ENCODE measurements at places on chromosomes 12 and 14.

DNA sequence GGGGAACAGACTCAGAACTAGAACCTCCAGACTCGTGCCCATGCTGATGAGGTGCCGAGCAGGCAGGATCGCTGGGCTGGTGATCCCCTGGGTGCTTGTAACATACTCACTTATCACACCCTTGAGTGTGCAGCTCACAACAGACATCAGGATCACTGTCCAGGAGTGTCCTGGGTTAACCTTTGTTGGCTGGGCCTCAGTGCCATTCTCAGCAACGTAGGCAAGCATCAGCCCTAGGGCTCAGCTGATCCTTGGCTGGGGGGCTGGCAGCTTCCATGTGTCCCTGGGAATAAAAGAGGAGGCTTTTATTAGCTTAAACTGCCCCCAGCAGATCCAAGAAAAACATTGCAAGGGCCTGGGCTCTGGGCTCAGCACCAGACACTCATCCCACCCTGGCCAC lies 1.6 kb downstream of the TMEM229B start:
- DNase-seq, result no peak

DNA sequence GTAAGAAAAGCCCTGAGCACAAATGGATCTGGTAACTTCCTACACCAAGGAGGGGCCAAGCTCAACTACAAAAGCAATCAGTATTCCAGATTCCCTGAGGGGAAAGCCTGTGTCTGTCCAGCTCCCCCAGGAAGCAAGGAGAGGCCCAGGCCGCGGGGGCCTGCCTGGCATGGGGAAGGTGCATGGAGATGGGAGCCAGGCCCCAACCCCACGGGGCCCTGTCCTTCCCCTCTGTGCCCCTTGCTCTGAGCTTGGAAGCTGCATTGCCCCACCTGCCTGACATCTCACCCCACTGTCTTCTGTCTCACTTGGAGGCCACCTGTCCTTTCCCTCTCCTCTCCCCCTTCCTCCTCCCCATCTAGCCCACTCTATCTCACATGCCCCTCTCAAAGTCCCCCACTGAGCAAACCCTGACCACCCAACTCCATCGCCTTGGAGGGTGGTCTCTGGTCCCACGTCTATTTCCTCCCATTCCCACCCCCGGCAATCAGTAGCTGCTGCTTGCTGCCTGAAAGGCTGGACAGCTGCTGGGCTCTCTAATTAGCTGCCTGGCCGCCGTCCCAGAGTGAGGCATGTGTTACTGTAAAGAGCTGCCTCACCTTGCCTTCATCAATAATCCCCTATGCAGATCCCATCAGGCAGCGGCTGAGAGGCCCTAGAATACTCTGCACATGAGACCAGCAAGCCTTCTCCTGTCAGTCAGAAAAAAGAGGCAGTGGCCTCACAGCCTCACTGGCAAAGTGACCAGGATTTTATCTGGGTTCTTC lies 3.4 kb upstream of the TMEM229B start:
- peak; percentile 80 for DNase-seq

- DNase-seq, result no peak
Measured at GRCh38 chr14:36325853-36326252, 5.4 kb upstream of the MBIP start.

- no peak for DNase-seq
Measured at GRCh38 chr14:67483579-67484285, 4.8 kb downstream of the TMEM229B start.

GRCh38 chr14:31884238-31884637 lies 192.9 kb upstream of the ARHGAP5 start:
- DNase-seq, result no peak

DNA sequence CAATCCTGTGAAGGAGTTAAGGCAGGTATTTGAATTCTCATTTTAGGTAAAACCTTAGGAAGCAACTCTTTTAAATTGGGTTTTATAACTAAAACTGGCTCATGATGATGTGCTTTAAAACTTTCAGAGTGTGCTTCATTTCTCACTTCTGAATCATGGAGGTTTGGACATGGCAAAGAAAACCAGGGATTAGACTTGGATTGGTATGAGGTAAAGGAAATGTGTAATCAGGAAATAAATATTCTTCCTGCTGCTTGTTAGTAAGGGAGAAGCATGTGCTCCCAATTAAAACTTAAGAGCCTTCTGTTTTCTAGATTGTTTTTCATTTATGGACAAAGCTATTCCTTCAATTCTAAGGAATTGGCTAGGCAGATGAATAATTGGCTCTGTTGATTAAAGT lies 57.4 kb downstream of the FBXO33 start:
- DNase-seq, result no peak

DNA sequence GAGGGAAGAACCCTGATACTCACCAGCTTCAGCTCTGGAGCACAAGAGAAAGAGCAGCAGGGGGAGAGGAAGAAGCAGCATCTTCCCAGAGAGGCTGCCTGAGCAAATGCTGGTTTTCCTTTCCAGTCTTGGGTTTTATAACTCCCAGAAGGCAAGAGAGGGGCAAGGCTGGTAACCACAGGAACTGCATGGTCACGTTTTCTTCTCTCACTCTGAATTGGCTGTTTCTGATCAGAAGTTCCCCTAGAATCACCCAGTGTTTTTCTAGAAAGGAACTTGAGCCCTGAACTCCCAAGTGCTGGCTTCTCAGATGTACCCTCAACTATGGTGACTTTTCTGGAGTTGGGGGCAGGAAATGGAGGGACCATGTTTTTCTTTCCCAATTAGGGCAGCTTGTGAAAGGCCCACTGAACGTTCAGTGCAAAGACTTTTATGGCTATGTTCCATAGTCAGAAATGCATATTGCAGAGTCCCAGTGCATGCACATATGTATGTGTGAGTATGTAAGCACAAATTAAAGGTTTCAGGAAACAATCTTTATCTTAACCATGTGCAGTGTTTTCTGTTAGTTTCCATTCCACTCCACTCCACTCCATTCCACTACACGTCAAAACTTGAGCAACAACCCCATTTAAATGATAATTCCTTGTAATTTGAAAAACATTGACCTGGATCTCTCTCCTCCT lies at the start of gene CMA1:
Gene CMA1 (minus strand): TSS at position 111 of the 686 bp plus-strand sequence. CDS start 30 bp downstream, at position 81.
- DNase-seq, result no peak

DNA sequence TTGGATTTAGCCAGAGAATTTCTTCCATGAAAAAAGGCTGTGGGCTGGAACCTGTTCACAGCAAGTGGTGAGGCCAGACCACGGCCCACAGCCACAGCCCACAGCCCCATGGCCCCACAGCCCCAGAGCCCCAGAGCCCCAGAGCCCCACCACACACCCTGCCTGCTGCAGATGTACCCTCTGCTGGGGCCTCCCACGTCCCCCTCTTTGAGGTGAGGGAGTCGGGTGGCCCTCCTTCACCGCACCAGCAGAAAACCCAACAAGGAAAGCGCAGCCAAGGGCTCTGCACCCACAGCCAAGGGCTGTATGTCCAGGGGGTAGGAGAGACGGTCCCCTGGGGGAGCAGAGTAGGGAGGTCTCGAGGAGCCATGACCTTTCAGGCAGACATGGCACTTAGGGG lies 327.5 kb upstream of the DIO3 start:
- DNase-seq, result no peak

DNA sequence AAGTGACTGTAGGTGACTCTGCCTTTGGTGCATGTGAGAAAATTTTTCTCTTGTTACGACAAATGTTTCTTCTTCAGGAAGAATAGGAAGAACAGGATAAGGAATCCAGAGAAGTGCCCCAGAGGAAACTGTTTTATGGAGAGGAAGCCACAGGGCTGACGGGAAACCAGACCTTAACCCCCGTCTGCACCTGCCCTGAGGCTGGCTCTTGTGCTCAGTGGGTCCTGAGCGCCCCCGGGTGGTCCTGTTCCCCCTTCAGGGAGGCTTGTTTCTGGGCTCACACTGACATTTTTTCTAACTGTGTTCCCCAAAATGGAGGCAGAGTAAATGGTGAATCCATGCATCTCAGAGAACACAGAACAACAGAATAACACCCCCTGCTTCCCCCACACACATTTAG lies 691.8 kb downstream of the TMEM121 start:
- no peak for DNase-seq

- no peak for DNase-seq
Measured at GRCh38 chr14:100664231-100664630, 62.5 kb upstream of the DLK1 start.

DNA sequence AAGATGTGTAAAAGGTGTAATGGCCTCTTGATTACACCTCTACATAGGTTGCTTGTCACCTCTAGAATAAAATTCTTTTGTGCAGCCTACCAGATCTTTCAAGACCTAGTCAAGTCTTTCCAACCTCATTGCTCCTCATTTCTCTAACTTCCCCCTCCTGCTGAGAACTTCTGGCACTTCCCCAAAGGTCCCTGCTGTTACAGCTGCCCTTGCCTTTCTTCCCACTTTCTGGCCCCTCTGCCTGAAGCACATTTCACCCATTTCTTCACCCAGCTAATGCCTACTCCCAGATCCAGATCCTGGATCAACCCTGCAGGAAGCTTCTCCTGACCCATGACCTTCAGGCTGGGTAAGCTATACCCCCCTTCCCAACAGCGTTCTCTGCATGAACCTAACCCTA lies 1.5 kb downstream of the TSHR start:
- DNase-seq, result no peak

- DNase-seq, result no peak
Measured at GRCh38 chr14:70917633-70918032, 10.4 kb downstream of the PCNX1 start.

DNA sequence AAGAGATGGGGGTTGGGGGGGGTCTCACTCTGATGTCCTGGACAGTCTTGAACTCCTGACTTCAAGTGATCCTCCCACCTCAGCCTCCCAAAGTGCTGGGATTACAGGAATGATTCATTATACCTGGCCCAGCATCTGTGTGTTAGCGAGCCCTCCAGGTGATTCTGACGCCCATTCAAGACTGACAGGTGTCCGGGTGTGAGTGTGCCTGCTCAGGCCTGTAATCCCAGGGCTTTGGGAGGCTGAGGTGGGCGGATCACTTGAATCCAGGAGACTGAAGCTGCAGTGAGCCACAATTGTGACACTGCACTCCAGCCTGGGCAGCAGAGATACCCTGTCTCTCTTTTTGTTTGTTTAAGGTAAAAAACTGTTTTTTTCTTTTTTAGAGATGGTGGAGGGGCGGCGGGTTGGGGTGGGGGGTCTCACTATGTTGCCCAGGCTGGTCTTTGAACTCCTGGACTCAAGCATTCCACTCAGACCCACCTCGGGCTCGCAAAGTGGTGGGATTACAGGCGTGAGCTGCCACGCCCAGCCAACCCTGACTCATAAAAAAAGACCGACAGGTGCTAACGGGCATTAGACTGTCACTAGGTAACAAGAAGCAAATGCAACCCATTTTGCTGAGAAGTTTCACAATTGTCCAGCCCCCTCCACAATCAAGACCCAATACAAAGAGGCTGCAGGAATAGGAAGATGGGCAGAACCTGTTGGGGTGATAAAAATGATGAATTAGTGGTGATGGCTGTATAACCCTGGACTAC lies 4.7 kb downstream of the VSIG10 start:
- DNase-seq, result no peak

DNA sequence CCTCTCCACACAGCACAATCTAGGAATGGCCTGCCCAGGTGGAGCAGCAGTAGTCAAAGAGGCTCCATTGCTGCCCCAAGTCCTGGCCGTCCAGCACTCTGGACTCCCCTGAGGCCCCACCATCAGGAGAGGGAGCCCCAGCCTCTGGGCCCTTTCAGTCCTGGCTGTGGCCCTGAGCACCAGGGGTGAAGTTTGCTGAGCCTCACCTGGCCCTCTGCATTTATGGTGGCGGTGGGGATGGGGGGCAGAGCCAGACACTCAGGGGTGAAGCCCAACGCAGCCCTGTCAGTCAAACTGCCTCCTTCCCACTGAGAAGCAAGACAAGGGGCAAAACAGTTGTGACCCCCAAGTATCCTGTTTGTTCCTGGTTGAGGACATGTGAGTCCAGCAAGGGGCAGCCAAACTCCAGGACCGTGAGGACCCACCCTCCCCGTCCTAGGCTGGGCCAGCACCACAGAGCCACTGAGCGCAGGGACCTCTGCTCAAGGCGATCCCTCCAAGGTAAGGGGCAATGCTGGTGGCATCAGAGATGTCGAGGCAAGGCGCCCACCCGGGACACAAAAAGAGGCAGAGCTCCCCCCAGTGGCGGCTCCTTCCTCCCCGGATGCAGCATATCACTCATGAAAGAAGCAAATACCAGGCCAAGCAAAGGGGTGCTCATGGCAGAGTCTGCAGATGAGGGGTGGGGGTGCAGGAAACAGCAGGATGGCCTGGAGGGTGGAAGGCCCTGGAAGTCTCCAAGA lies 4.8 kb upstream of the AMN start:
- DNase-seq, result peak; percentile 88

GRCh38 chr12:94149119-94149780 lies 873 bp downstream of the PLXNC1 start:
- DNase-seq, result peak; percentile 75

DNA sequence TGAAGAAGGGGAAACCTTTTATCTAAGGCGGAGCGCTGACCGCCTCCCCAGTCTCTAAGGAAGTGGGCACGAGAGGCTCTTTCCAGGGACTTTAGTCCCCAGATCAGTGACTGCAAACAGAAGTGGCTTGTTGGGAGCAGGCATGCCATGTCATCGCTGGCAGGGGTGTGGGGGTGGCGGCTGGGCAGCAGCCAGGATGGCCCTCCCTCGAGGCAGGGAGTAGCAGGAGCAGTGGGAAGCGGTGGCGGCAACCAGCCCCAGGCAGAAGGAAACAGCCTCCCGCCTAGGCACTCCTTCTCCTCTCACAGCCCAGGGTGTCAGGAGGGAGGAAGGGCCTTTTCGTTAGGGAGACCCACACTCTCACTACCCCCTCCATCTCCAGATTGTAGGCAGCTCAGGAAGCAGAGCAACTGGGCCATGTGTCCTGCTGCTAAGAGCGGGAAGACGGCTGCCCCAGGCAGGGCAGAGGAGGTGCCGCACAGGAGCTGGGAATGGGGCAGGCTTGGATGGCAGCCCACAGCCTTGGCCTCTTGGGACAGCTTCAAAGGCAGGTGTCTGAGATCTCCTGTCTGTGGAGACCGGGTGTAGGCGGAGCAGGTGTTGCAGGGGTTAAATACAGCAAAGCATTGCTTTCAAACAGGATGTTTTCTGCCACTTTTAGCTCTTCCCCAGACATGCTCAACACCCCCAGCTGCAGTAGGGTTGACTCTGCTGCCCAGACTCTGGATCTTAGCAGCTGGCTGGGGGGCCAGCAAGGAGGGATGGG lies 21.8 kb downstream of the VDR start:
- no peak for DNase-seq

- DNase-seq, result no peak
Measured at GRCh38 chr14:86824167-86824566, 1168.8 kb downstream of the GALC start.
